ENCODE measurements at places on chromosomes 3 and 15.

- no peak overlapping the region for H3K4me3 ChIP-seq
- no peak for DNase-seq
Observed at GRCh38 chr15:65690778-65691177, 69.0 kb downstream of the SLC24A1 start.

GRCh38 chr3:140427786-140428185, 250.1 kb upstream of the TRIM42 start:
- H3K36me3 ChIP-seq: no peaks in the 10 kb centered on the region
- no peak for DNase-seq
- H3K27ac ChIP-seq: no peak overlapping the region
- H3K4me1 ChIP-seq: no peaks in the 10 kb centered on the region

DNA sequence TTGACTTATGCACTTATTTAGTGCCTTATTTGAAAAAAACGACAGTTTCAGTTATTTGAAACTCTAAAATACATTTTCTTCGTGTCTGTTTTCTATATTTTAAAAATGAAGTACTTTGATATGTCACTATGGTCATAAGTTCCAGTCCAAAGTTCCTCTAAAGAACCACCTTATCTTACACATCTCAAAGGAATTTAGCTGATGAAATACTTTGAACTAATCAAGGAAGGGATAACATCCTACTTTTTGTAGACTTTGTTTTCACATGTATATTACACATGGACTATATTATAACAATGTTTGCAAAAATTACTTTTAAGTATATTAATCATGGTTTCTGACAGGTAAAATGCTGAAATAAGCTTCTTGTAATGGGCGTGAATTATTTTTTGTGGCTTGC, 265.8 kb upstream of the ZNF717 start:
- no peaks in the 10 kb centered on the region for H3K4me1 ChIP-seq
- H3K27ac ChIP-seq: no peak overlapping the region
- DNase-seq: no peak
- no peak overlapping the region for H3K4me3 ChIP-seq
- no peaks in the 10 kb centered on the region for H3K36me3 ChIP-seq

GRCh38 chr3:50587373-50587772, 18.1 kb downstream of the HEMK1 start:
- H3K4me3 ChIP-seq: no peak overlapping the region
- peak; percentile 27 for DNase-seq
- H3K27ac ChIP-seq: peak overlapping the region; percentile 99
- peaks cover 20% of the 10 kb centered on the region for H3K36me3 ChIP-seq

DNA sequence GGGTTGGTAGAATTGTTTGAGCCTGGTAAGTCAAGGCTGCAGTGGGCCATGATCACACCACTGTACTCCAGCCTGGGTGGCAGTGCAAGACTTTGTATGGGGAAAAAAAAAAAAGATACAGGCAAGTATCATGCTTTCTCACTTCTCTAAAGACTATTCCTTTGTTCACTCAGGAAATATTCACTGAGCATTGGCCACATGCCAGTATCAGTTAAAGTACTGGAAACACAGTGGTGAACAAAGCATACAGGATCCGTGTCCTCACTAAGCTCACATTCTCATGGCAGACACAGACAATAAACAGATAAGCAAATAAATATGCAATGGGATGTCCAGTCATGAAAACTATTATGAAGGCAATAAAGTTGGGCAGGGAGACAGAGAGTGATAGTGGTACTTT, 5.1 kb upstream of the MTHFS start:
- no peaks in the 10 kb centered on the region for H3K27me3 ChIP-seq
- peaks cover 40% of the 10 kb centered on the region for H3K4me1 ChIP-seq

GRCh38 chr3:41116851-41117250, 82.5 kb upstream of the CTNNB1 start:
- H3K36me3 ChIP-seq: no peaks in the 10 kb centered on the region
- H3K4me3 ChIP-seq: no peak overlapping the region
- no peak for DNase-seq
- peak overlapping the region; percentile 9 for H3K27ac ChIP-seq
- H3K27me3 ChIP-seq: no peaks in the 10 kb centered on the region
- peaks cover 26% of the 10 kb centered on the region for H3K4me1 ChIP-seq

DNA sequence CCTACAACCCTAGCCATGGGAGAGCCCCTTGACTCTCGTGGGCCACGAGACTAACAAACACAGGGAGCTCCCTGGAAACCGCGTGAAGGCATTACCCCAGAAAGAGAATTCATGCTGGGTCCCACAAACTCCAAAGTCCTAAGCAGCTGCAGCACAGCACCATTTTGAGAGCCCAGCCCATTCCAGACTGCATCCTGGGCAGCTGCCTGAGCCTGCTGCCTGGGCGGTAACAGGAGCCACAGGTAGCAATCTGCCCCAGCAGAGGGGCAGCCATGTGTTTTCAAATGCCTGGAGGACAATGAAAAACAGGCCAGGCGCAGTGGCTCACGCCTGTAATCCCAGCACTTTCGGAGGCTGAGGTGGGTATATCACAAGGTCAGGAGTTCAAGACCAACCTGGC, 62.9 kb upstream of the TBC1D23 start:
- DNase-seq: no peak
- no peaks in the 10 kb centered on the region for H3K27me3 ChIP-seq
- no peaks in the 10 kb centered on the region for H3K4me1 ChIP-seq
- no peak overlapping the region for H3K27ac ChIP-seq
- no peak overlapping the region for H3K4me3 ChIP-seq

- peaks cover 52% of the 10 kb centered on the region for H3K4me1 ChIP-seq
- peaks cover 81% of the 10 kb centered on the region for H3K36me3 ChIP-seq
- H3K4me3 ChIP-seq: peak overlapping the region; percentile 96
Observed at GRCh38 chr3:50607271-50608091, 4.1 kb downstream of the CISH start.

- H3K4me3 ChIP-seq: no peak overlapping the region
- DNase-seq: no peak
- H3K4me1 ChIP-seq: no peaks in the 10 kb centered on the region
Observed at GRCh38 chr3:126817781-126818180, 113.7 kb downstream of the CHCHD6 start.

GRCh38 chr15:100493213-100493612, 35.5 kb downstream of the CERS3 start:
- H3K36me3 ChIP-seq: no peaks in the 10 kb centered on the region
- no peak overlapping the region for H3K27ac ChIP-seq
- H3K4me1 ChIP-seq: no peaks in the 10 kb centered on the region
- DNase-seq: no peak

- no peaks in the 10 kb centered on the region for H3K27me3 ChIP-seq
- no peak overlapping the region for H3K4me3 ChIP-seq
- no peaks in the 10 kb centered on the region for H3K36me3 ChIP-seq
- no peak for DNase-seq
- no peak overlapping the region for H3K27ac ChIP-seq
Observed at GRCh38 chr15:92005154-92005553, 151.6 kb downstream of the SLCO3A1 start.

DNA sequence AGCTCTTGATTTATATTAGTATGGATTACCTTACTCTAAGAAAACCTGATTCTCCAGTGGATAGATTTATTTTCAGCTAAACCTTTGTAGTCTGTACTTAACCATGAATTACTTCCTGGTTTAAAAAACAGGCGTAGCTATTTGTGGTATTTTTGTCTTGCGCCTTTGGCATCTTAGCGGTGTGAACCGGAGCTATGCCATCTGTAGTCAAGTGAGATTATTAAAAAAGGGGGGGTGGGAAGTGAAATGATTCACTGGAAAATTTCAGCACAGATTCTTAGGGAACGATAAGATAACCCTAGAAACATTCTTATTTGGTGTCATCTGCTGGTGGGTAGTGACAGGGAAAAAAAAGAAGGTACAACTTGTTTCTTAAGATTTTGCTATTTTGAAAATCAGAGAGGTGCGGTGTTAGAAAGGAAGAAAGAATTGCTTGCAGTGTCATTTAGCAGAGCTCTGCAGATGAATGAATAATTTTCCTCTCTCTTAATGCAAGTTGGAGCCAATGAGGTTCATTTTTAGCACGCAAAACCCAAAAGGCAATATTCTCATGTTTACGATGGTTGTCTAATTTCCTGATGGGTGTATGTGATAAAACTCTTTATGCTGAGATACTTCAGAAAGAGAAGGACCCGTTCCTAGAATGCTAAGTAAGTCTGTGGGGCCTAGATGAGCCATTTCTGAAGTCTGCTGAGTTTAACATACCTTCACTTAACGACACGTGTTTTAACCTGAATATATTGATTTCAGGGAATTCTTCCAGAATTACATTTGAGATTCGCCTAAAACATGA, 44.0 kb downstream of the PSMD6 start:
- H3K4me1 ChIP-seq: peaks cover 79% of the 10 kb centered on the region
- peaks cover 17% of the 10 kb centered on the region for H3K36me3 ChIP-seq
- peak overlapping the region; percentile 93 for H3K27ac ChIP-seq
- H3K27me3 ChIP-seq: no peaks in the 10 kb centered on the region

DNA sequence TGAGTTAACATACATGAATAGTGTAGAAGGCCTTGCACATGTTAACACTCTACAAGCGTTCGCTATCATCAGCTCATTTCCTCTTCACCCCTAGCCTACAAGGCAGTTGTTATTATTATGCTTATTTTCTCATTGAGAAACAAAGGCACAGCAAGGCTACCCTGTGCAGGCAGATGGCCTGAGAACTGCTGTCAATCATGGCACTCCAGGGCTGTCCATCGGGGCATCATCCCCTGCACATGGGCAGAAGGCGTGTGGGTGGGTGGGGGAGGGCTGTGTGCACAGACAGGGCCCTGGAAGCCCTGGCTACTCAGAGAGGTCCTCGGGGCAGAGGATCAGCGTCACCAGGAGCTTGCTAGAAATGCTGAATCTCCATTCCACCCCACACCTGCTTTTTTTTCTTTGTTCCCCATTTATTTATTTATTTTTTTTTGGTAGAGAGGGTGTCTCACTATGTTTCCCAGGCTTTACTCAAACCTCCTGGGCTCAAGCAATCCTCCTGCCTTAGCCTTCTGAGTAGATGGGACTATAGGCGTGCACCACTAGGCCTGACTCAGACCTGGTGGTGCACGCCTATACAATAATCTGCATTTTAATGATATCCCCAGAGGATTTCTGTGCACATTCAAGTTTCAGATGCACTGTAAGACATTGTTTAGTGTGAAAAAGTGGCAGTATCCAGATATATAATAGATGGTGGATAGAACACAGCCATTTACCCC, 9.6 kb upstream of the ZXDC start:
- no peak overlapping the region for H3K27ac ChIP-seq
- no peak for DNase-seq
- no peaks in the 10 kb centered on the region for H3K27me3 ChIP-seq
- H3K36me3 ChIP-seq: no peaks in the 10 kb centered on the region

- H3K4me1 ChIP-seq: no peaks in the 10 kb centered on the region
- no peaks in the 10 kb centered on the region for H3K27me3 ChIP-seq
- no peak for DNase-seq
- no peak overlapping the region for H3K27ac ChIP-seq
- H3K36me3 ChIP-seq: no peaks in the 10 kb centered on the region
- H3K4me3 ChIP-seq: no peak overlapping the region
Observed at GRCh38 chr15:57503051-57503702, 88.5 kb upstream of the MYZAP start.

- H3K4me1 ChIP-seq: peaks cover 45% of the 10 kb centered on the region
- H3K27me3 ChIP-seq: no peaks in the 10 kb centered on the region
- H3K36me3 ChIP-seq: peaks cover 50% of the 10 kb centered on the region
- peak overlapping the region; percentile 95 for H3K4me3 ChIP-seq
- peak overlapping the region; percentile 97 for H3K27ac ChIP-seq
Observed at GRCh38 chr15:48331796-48332641, 790 bp downstream of the DUT start.

GRCh38 chr15:55954862-55955605, 38.4 kb downstream of the NEDD4 start:
- H3K4me3 ChIP-seq: no peak overlapping the region
- H3K4me1 ChIP-seq: no peaks in the 10 kb centered on the region
- no peaks in the 10 kb centered on the region for H3K27me3 ChIP-seq
- H3K36me3 ChIP-seq: peaks cover 4% of the 10 kb centered on the region

GRCh38 chr3:12579905-12580304, 23.0 kb downstream of the MKRN2 start:
- H3K36me3 ChIP-seq: peaks cover 47% of the 10 kb centered on the region
- H3K4me1 ChIP-seq: no peaks in the 10 kb centered on the region
- no peaks in the 10 kb centered on the region for H3K27me3 ChIP-seq
- no peak for DNase-seq
- H3K4me3 ChIP-seq: no peak overlapping the region

DNA sequence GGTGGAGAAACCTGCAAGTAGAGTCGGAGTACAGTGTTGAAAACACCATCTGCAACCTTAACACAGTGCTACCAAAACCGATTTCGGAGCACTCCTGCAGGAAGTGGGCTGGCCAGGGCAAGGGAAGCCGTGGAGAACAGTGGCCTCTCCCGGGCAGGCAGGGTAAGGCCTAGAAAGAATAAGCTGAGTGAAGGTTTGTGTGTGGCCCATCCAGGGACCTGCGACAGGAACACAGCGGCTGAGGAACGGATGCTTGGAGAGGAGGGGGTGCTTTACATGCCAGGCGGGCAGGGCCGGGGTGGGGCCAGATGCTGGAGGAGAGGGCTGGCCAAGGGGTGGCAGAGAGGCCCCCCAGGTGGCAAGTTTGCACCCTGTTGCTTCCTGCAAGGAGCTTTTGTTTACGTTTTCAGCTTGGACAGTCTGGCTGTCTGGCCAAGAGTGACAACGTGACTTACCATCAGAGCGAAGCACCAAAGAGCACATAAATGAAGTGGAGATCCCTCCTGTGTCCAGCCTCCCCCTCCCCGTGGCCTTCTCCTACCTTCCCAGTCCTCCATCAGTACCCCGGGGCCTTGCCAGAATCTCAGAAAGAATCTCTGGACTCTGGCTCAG, 156.5 kb downstream of the PGPEP1L start:
- H3K4me1 ChIP-seq: peaks cover 56% of the 10 kb centered on the region
- peak overlapping the region; percentile 88 for H3K4me3 ChIP-seq
- H3K27me3 ChIP-seq: no peaks in the 10 kb centered on the region
- H3K36me3 ChIP-seq: no peaks in the 10 kb centered on the region
- peak overlapping the region; percentile 27 for H3K27ac ChIP-seq

GRCh38 chr3:9553948-9554513, 409 bp upstream of the LHFPL4 start:
- peaks cover 45% of the 10 kb centered on the region for H3K27me3 ChIP-seq
- H3K36me3 ChIP-seq: no peaks in the 10 kb centered on the region
- H3K4me1 ChIP-seq: peaks cover 11% of the 10 kb centered on the region
- no peak overlapping the region for H3K4me3 ChIP-seq
- no peak overlapping the region for H3K27ac ChIP-seq

DNA sequence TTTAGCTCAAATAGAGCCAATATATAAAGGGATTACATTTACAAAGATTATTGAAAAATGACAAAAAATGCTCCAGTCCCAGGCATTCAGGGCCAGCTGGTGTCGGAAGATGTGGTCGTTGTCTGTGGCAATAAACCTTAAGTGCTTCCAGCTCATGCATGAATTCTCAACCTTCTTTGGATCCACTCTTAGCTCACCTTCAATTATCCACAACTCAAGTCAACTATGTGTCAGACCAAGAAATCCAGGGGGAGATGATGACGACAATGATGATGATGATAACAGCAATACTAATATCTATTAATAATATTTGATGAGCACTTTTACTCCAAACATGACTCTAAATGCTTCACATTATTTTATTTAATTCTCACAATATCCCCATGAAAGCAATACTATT, 53.6 kb upstream of the PXYLP1 start:
- no peaks in the 10 kb centered on the region for H3K27me3 ChIP-seq
- H3K36me3 ChIP-seq: no peaks in the 10 kb centered on the region
- H3K4me3 ChIP-seq: no peak overlapping the region
- no peak overlapping the region for H3K27ac ChIP-seq
- no peak for DNase-seq

GRCh38 chr15:52656412-52656811, 22.8 kb downstream of the ATOSA start:
- H3K27ac ChIP-seq: no peak overlapping the region
- H3K4me3 ChIP-seq: no peak overlapping the region
- peaks cover 18% of the 10 kb centered on the region for H3K4me1 ChIP-seq
- DNase-seq: no peak
- peaks cover 7% of the 10 kb centered on the region for H3K36me3 ChIP-seq

GRCh38 chr3:7160689-7161088, 299.8 kb downstream of the GRM7 start:
- no peak for DNase-seq
- H3K4me3 ChIP-seq: no peak overlapping the region
- no peaks in the 10 kb centered on the region for H3K4me1 ChIP-seq

Data from activated naive CD4-positive, alpha-beta T cell treated with anti-CD3 and anti-CD28 coated beads for 36 hours (primary cell).